Jurkat, Clone E6-1 (cell line): ENCODE measurements at places on chromosomes 13 and 19.

GRCh38 chr13:73676550-73677047 lies 457.6 kb downstream of the KLF12 start:
- no peak for DNase-seq

DNA sequence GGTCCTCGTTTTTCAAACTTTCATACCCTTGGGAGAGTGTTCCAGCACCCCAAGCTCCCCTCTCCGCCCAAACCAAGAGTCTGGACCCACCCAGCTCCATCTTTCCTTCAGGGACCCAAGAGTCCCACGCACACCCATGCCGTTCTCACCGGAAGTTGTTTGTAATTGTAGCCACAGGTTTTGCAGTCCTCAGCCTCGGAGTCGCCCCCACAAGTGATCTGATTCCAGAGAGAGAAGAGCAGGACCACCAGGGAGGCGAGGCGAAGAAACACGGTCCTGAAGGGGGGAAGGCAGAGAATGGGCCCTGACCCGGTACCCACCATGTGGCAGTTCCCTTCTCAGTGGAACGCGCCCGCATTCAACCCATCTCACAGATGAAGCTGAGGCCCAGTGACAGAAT lies 3.4 kb upstream of the LENG1 start:
- DNase-seq = no peak

GRCh38 chr13:48579165-48579918 lies 46.5 kb upstream of the RCBTB2 start:
- DNase-seq = no peak

DNA sequence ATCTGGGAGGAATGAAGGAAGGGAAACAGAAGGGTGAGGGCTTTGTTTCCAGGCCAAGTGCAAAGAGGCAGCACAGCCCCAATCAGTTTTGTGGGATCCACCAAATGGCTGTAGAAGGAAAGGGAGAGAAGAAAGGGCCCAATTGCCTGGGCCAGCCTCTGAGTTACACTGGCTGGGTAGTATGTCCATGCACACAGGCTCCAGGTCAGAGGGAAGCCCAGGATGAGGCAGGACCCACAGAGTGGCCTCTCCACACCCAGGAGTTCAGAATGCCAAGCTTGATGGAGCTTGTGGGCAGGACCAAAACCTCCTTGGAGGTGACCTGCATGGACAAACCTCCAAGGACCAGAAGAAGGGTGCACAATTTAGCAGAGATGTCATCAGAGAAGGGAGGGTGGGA lies 178.2 kb upstream of the TSHZ3 start:
- DNase-seq = no peak

- DNase-seq = no peak
Observed at GRCh38 chr19:16180611-16181010, 4.6 kb upstream of the FAM32A start.

DNA sequence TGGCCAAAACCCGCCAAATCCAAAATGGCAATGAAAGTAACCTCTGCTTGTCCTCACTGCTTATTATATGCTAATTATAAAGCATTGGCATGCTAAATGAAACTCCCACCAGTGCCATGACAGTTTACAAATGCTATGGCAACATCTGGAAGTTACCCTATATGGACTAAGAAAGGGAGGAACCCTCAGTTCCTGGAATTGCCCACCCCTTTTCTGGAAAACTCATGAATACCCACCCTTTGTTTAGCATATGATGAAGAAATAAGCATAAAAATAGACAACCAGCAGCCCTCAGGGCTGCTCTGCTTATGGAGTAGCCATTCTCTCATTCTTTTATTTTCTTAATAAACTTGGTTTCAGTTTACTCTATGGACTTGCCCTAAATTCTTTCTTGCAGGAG lies 269.8 kb downstream of the OLFM4 start:
- no peak for DNase-seq

DNA sequence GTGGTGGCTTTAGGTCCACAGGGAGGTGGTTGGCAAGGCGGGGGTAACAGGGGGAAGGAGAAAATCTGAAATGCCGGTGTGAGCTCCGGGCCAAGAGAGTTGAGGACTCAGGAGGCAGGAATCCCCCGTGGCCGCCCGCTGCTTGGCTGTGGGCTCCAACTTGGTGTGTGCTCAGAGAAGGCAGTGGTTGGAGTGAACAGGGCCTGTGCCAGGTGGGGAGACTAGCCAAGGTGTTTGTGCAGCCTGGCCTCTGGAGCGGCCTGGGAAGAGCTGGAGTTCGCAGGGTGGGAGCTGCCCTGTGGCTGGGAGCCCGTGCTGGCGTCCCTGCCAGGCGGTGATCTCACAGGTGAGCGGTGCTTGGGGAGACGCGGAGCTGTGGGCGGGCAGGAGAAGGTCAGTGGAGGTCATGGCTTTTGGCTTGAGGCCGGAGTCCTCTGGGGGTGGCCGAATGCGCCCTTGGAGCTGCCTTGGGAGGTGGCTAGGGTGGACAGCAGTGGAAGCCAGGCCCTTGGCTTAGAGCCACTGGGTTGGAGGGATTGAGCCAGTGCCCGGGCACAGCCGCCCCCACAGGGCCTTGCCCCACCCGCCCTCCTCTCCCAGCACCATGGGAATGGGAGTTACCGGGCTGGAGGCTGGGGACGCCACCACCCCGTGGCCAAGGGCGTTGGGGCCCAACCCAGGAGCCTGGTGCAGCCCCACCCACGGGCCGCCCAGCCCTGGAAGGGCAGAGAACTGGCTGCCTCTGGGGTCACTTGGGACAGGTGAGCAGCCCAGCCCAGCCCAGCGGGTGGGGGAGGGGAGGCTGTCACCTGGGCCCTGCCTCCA lies 7.1 kb upstream of the CIRBP start:
- no peak for DNase-seq

DNA sequence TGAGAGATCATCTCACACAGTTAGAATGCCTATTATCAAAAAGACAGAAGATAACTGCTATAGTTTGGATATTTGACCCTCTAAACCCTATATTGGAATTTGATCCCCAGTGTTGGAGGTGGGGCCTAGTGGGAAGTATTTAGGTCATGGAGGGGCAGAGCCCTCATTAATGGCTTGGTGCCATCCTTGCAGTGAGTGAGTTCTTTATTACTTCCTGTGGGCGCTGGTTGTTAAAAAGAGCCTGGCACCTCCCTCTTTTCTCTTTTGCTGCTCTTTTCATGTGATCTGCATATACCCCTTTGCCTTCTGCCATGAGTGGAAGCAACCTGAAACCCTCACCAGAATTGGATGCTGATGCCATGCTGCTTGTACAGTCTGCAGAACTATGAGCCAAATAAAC lies 66.8 kb downstream of the TDRD3 start:
- DNase-seq = no peak

GRCh38 chr13:98541191-98541590 lies 35.7 kb downstream of the STK24 start:
- no peak for DNase-seq

DNA sequence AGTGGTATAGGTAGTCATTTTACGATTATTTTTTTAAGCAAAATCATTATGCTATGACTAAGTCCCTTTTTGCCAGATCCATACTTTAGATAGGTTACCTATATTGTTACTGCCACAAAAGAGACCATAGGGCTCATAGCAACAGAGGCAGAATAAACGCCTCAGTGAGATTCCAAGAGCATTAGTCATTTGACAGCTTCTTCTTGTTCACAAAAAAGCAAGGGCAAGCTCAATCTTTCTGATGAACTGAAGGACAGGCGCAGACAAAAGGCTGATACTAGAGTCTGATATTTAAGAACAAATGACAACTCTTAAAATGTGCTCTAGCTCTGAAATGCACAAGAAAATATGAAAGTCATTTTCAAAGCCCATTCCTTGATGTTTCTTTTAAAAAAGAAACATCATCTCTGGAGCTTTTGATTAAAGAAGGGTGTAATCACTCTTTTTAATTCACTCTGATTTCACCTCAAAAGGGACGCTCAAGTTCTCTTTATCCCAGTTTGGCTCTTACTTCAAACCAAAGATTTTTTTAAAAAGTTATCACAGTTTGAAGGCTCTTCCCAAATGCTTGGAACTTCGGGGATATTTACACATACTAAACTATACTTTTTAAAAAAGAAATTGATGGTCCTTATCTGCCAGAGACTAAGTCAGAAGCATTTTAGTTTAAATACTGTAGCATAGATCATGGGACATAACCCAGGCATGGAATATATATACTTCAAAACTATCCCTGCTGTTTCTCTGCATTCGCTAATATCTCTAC lies 187.2 kb downstream of the EFNB2 start:
- no peak for DNase-seq

- DNase-seq = no peak
Observed at GRCh38 chr19:4649392-4650047, 10.2 kb downstream of the TNFAIP8L1 start.

DNA sequence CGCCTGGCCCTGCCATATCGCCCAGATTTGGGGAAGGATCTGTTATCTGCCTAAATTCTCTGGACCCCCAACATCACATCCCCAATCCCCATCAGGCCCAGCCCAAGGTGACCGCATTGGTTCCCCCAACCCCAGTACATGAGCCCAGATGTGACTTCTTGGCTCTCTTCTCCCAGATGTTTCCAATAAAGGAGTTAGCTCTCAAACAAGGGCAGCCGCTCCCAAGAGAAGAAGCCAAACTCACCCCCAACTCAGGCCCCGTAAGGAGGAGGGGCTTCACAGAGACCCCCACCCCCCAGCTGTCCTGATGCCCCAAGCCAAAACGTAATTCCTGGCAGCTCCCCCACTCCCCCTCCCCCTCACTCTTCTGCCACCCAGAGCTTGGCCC lies 6.9 kb downstream of the FBN3 start:
- DNase-seq = no peak

GRCh38 chr19:5101871-5102270 lies 133.0 kb downstream of the KDM4B start:
- DNase-seq = no peak

DNA sequence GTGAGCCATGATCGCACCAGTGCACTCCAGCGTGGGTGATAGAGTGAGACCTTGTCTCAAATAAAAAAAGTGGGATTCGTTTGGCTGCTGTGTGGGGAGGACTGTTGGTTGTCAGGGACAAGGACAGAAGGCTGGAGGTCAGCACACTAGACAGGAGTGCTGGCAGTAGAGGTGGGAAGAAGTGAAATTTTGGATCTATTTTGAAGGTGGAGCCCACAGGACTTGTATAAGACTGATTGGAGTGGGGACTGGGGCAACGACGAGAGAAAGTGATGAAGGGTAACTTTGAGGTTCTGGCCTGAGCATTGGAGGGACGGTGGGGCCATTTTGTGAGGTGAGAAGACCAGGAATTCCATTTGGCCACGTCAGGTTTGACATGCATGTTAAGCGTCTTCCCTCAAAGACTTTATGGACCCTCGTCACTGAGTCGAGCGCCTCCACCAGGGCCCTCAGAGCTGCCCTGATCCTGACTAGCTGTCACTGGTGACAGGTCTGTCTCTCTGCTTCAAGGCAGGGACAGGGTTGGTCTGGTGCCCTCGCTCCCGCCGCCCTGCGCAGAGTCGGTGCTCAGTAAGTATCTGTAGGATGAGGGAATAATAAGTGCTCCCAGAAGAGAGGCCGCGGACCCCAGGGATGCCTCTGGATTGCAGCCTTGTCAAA lies 673 bp downstream of the CTU1 start:
- DNase-seq = no peak

GRCh38 chr13:79937771-79938216 lies 403.1 kb downstream of the SPRY2 start:
- DNase-seq = no peak

GRCh38 chr13:76723551-76724232 lies 162.5 kb downstream of the KCTD12 start:
- DNase-seq = peak; percentile 66

DNA sequence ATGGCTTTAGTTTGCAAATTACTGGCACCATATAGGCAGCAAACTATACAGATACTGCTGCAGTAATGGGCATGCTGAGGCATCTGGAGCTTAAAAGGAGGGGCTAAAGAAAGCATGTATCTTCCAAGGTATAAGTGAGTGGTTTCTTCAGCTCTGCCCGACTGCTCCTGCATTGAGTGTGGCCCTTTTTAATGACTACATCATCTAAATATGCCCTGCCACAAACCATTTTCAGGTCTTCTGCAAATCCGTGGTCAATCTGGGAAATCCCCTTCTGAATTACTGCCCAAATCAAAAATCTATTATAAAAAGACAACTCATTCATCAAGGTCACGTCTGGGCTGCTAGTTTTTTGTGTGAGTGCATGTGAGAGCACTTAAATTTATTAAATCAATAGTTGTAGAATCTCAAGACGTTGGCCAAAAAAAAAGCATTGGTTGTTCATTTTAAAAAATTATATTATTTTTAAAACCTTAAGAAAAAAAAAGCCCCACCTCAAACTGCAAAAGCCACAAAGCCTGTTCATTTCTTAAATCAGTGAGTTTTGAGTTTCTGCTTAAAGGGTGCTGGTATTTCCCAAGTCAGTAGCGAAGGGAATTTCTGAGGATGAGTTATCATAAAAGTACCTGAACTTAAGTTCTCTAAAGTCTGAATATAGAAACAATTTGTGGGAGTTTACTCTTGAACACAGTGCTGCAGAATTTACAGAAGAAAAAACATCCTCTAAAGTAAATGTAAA lies 16.3 kb downstream of the LCP1 start:
- no peak for DNase-seq

DNA sequence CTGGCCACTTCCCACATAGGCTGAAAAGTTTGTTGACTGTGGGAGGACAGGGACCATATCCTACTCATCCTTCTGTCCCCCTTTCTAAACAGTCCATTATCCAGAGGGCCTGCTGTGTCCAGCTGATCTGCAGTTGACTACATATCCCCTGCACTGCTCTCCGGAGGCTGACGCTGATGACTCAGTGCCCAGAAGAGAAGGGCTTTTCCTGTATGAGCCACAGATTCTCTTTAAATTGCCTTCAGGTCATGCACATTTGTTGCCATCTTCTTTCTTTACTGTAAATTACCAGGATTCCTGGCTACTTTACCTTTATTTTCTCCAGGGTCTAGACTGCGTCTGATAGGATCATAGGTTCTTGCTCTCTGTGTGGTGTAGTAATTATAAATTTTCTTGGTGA lies 125.2 kb downstream of the LACC1 start:
- DNase-seq = no peak

DNA sequence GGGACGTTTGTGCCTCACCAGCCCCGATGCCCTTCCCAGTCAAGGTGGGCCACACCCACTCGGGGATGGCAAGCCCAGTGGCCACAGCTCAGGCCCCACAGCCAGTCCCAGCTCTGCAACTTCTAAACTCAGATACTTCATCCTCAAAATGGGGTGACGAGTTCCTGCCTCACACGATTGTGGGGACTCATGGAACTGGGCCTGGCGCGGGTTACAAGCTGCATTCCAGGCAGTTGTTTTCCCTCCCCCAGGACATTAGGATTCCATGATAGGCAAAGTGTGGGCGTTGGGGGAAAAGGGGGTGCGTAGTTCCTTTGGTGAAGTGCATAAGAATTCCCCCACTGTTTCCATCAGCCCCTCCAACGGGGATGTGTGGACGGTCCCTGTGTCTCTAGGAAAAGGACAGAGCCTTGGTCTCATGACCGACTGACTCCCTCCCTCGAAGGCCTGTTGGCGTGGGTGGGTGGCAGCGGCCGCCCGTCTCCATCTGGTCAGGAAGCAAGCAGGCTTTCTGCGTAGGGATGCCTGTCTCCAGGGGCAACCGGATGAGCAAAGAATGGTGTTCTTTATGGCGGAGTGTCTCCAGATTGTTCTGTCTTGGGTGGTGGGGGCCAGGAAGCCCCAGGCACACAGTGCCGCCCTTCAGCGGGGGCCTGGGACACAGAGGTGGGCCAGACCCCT lies 21.1 kb upstream of the NPAS1 start:
- DNase-seq = no peak

- no peak for DNase-seq
Observed at GRCh38 chr13:101258071-101258470, 158.2 kb downstream of the NALCN start.

GRCh38 chr13:96817336-96817941 lies 176.8 kb downstream of the OXGR1 start:
- peak; percentile 7 for DNase-seq
